Psoas muscle (tissue), 8 donors: ENCODE measurements at places on chromosomes 16 and 17. TPM values are rescaled to one million over a fixed set of nuclear protein-coding genes. Genes with fewer than 3 reads are reported as not detected.

GRCh38 chr16:66701026-66701425 lies 4.5 kb upstream of the CMTM4 start:
- DNase-seq: no peak

DNA sequence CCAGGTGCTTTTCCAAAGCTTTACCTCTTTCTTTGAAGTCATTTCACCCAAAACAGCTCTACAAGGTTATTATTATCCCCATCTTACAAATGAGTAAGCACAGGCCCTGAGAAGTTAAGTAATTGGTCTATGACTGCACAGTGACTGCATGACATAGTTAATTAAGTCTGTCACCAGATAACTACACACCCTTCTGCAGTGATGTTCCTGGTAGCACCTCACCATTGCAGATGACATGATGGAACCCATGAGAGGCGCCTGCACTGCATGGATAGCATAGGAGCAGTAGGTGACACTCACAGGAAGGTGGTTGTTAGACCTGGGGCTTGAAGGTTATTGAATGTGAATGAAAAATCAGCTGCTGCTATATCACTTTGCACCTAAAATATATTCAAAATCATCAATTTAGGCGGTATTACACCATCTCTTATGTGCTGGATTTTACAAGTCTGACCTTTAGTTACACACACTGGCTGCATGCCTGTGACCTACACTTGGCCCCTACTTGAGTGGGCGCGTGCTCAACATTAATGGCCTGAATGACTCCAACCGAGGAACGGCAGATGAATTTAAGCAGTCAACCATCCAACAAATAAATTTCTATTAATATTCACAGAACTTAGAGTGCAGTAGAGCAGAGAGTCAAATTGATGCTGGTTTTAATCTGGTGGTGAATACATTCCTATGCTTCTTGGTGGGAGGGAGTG lies 239.6 kb downstream of the CDH11 start:
- DNase-seq: peak; percentile 22

GRCh38 chr16:56938664-56939513 lies 6.9 kb downstream of the HERPUD1 start:
- DNase-seq: no peak

DNA sequence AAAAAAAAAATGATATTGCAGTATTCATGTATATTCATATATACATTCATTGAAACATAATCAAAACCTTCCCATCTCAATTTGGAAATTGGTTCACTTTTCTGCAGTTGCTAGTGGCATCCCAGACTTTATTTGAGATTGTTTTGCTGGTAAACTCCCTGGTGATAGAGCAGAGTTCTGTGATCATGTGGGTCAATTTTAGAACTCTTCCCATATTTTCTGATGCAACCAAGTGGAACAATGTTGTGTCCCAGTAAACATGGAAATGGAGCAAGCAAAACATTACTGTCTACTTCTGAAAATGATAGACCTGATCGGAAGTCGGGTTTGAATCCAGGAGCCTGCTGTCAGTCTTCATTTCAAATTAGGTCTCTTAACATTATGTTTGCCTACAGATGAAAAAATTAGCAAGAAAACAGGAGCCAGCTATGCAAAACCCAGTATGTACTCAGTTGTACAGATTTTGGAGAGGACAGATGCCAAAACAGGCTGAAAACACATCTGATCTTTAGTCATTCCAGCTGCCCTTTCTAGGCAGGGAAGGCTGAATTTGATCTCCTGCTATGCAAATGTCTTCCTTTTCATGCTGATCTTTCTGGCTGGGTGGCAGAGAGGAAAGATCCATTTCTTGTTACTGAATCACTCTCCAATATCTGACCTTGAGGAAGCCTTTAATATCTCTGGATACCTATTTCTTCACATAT lies 786.6 kb upstream of the SOX9 start:
- DNase-seq: no peak

DNA sequence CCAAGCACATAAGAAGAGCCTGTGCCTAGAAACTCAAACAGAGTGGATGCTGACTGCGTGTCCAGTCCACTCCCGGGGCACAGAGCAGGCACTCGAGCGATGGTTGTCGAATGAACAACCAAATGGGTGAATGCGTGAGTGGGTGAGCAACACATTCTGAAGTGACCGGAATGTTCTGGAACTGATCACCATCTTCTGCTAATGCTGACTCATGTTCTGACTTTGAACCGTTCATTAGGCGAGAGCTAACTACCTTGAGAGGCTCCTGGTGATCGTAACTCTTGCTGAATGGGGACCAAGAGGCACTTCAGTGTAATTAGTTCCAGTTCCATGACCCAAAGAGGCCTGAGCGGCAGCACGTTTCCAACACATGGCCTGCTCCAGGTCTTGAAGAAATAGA lies 37.9 kb downstream of the IRF8 start:
- DNase-seq: peak; percentile 1

DNA sequence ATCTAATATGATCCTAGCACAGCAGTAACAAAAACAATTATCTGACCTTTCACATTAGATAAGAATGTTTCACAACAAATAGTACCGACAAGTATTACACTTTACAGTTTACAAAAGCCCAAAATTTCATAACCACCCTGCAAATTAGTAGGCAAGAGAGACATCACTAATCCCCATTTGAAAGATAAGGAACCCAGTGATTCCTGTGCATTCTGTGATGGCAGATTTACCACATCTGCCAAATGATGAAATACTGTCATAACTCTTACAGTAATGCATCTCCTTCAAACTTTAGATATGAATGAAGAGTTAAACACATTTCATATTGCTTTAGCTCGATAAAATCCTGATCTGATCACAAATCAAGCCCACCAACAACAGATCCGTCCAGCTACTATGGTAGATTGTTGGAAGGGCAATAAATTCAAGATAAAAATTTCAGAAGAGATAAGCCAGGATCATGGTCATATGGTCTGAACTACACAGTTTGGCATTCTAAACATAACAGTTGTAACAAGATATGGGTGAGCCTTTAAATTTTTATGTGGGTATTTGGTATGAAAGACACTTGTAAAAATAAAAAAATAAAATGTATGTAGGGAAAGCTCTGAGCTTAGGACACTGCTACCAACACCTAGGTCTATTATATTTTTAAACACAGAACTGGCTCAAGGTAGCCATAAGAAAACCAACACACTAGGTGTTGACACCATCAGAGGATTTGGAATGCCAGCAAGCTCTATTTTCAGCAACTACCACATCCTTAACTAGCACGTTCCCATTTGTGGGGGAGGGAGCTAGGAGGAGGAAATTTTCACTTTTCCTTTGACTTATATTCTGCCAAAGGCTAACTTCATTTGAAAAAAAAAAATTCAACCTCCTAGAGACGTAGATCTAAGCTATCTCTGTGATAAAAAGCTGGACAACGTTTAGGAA lies 9.3 kb downstream of the YWHAE start:
- DNase-seq: no peak

- no peak for DNase-seq
These were observed 52.6 kb downstream of the NOS2 start for GRCh38 chr17:27747462-27748359.

GRCh38 chr17:46099865-46100264 lies 93.4 kb downstream of the KANSL1 start:
- no peak for DNase-seq

- DNase-seq: peak; percentile 60
These were observed 4.8 kb downstream of the DHODH start for GRCh38 chr16:72013389-72013788.

DNA sequence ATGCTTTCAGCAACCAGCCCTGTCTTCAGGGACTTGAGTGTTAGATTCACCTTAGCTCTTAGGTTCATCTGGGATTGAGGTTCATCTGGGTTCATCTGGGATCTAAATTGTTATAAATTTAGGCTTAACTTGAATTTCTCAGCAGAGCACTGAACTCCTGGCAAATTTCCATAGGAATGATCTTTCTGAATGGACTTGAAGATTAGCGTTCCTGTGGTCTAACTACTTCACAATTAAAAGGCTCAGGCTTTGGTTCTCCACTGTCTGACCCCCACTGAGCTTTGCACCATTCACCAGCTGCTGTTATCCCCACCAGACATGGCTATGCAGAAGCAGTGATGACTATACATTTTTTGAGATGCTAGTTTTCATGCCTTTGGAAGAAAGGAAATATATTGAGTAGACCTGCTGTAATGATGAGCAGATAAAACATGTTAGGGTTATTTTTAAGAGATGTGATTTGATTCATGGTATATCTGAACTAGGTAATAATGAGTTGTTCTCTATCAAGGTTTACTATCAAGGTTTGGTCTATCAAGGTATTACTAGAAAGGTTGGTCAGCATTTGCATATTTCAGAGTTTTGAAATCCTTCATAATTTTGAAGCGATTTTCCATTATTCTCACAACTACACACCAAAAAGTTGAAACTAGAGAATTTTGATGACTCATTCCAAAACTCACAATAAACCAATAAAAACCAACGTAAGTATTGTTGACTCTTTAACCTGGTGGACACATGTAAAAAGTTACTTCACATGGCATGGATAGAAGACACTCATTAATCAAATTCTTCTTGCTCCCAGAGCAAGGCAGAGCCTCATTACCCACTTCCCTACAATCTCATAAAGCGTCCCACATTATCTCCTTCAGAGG lies 71.7 kb downstream of the SNX11 start:
- DNase-seq: no peak

- DNase-seq: no peak
These were observed 1.3 kb downstream of the SMPD3 start for GRCh38 chr16:68446681-68447652.

- DNase-seq: peak; percentile 35
These were observed 7.2 kb upstream of the GRB2 start for GRCh38 chr17:75412455-75413317.

DNA sequence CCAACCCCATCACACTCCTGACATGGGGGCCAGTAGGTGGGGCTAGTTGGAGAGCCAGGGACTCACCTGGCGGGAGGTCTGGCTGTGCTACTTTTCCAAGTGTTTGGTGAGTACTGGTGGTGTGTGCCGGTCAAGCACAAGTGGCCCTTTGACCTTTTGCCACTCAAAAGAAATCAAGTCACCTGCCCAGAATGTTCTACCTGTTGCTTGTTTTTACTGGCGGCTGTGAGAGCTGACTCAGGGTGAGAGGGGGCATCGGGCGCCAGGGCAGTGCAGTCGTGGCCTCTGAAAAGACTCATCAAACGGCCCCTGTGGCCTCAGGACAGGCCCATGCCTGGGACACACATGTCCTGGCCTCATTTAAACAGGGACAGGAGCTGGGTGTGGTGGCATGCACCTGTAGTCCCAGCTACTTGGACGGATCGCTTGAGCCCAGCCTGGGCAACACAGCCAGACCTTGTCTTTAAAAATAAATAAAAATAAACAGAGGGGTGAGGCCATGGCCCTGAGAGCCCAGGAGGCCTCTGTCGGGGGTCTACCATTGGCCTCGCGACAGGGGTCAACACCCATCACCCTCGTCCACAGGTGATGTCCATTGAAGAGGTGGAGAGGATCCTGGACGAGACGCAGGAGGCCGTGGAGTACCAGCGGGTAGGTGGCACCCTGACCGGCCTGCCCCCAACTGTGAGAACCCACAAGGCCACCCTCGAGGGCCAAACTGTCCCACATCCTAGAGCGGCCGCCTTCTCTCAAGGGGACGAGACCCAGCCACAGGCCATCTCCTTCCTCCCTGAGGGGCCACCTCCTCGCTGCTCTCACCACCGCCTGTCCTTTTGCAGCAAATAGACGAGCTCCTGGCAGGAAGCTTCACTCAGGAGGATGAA lies 5.0 kb downstream of the CHMP6 start:
- DNase-seq: no peak

DNA sequence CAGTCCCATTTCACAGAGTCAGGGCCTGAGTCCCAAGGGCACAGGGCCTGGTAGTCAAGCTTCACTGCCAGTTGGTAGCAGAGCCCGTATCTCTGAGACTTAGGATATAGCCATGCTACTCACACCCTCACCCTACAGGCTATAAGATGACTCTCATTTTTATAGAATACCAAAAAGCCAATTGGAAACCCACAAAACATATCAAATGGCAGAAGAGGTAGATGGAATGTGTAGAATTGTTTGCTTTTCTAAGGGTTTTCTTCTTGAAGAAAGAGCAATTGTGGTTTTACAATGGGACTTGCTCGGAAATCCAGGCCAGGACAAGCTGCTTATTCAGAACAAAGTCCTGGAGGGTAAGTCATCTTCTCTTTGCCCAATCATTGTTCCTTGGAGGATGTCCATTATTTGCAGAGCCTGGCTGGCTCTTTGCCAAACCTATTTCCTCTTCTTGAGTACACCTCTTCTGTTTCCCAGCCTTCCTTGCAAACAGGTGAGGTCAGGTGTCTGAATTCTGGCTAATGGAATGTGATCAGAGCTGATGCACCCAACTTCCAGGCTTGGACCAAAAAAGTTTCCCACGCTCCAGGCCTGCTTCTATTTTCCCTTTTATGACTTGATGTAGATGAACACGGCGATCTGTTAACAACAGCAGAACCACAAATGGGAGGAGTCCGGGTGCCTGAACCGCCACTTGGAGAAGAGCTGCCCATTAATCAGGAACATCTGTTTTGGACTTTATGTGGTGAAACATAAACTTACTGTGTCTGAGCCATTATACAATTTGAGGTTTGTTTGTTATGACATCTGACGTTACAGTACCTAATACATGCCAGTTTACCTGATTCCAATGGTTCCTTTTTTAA lies 16.9 kb upstream of the CCL22 start:
- DNase-seq: no peak

- no peak for DNase-seq
These were observed 88.0 kb downstream of the CACNG1 start for GRCh38 chr17:67132366-67132765.

- DNase-seq: no peak
These were observed 267.4 kb upstream of the PSMD7 start for GRCh38 chr16:74029115-74029792.

- DNase-seq: peak; percentile 68
These were observed 2.5 kb downstream of the ITGAX start for GRCh38 chr16:31357324-31358109.

- DNase-seq: no peak
These were observed 12.6 kb upstream of the KLHL36 start for GRCh38 chr16:84635702-84636101.

DNA sequence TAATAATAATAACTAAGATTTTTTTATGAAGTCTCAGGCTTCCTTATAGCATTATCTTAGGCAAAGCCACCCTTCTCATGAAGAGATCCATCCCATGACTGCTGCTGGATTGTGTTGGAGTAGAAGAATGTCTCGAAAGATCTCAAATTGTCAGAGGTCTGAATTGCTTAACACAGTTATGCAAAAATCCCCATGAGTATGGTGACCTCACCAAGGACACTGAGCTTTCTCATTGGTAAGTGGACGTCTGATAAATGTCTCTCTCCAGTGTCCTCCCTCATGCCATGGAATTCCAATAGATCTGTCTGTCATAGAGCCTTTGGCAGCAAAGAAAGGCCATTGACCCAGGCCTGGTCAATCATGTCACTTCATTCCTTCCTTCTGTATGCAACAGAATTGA lies 264.5 kb downstream of the CDH11 start:
- no peak for DNase-seq

GRCh38 chr17:61997664-61998063 lies 67.4 kb downstream of the MED13 start:
- DNase-seq: no peak

ITGA2B gene
- 0.97 TPM for total RNA-seq

ZNF469 gene
- 1.7 TPM for total RNA-seq

ATP1B2 gene
- 5.7 TPM for total RNA-seq

PABPN1L gene
- total RNA-seq: not detected

MRPL58 gene
- total RNA-seq: 60.7 TPM

SPIRE2 gene
- total RNA-seq: not detected

TBC1D3E gene
- total RNA-seq: not detected

CCDC144A gene
- total RNA-seq: 1.5 TPM

TBX21 gene
- total RNA-seq: 0.36 TPM

ANKRD13B gene
- 14.8 TPM for total RNA-seq

SLC16A13 gene
- 1.5 TPM for total RNA-seq

TMC8 gene
- total RNA-seq: 2.8 TPM

PRSS27 gene
- not detected for total RNA-seq

BTBD17 gene
- total RNA-seq: not detected

HS3ST3A1 gene
- 0.58 TPM for total RNA-seq

ZP2 gene
- not detected for total RNA-seq

MYL11 gene
- 6,743 TPM for total RNA-seq
